Stimulated activated naive B cell treated with anti-CD40 and anti-IgM and Interleukin-4, amounts not matched to agents 10 μg/mL and 1 μg/mL and 100 μg/mL, for 72 hours (primary cell): ENCODE measurements at places on chromosomes 2 and 18.

DNA sequence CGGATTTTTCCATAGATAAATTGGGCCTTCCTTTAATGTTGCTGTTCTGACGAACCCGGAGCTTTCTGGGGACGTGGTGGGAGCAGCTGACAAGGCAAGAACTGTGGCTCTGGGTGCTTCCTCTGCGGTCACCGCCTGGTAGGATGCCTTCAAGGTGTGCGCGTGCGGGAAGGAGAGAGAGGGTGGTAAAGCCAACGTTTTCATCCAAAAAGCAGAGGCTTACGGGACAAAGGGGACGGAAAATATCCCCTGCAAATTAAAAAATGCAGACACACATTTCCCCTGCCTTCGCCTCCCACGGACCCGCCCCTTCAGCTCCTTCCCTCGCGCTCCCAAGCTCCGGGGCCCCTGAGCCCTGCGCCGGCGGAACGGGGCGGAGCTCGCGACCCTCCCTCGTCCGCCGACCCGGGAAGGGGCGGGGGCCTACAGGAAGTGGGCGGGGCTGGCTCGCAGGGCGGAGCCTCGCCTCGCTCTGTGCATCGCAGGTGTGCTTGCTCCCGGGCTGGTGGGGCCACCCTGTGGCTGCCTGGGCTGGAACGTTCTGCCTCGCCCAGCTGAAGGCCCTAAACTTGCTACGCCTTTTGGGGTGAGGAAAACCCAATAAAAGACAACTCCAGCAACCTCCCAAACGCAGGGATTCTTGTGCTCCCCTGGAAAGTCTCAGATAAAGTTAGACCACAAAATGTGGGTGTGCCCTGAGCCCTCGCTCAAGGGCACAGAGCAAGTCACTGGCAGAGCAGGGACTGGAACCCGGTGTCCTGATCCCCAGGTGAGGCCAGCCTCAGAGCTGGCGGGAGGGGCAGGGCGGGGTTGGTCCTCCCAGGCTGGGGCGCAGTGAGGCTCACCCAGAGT, 25.4 kb upstream of the SLC66A3 start:
- DNase-seq = peak; percentile 34

DNA sequence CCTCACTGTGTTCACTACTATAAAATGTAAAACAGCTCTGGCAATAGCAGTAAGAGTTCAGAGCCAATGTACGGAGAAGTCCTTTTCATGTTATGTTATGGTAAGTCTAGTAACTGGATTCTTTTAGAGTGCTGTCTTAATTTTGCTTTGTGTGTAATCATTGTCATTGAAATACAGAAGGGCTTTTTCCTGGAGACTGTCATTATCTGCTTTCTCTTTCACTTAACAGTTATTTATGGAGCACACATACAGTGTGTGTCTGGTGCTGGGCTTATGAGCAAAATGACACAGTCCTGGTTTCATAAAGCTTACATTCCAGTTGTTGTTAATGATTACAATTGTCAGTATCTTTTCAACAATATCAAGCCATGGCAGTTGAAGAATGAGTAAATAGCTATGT, 95.5 kb downstream of the CCDC102B start:
- DNase-seq = no peak

DNA sequence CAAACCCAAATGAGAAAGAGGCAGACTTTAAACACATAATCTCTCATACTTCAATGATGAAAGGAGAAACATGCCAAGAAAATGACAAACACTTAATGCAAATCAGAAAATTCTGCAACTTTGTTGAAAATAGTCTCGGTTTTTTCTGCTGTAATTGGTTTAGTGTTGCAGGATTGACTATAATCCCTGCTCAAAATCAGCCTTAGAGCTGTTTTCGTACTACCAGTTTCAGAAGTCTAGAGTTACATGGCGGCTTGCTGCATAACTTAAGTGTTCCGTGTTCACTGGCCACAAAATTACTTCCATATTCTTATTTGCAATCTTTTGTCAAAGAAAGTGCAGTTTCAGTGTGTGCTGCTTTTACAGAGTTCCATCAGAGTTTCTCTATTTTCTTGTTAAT, 48.9 kb upstream of the ITGAV start:
- DNase-seq = no peak

GRCh38 chr2:42978887-42979415, 186.6 kb upstream of the HAAO start:
- DNase-seq = no peak

DNA sequence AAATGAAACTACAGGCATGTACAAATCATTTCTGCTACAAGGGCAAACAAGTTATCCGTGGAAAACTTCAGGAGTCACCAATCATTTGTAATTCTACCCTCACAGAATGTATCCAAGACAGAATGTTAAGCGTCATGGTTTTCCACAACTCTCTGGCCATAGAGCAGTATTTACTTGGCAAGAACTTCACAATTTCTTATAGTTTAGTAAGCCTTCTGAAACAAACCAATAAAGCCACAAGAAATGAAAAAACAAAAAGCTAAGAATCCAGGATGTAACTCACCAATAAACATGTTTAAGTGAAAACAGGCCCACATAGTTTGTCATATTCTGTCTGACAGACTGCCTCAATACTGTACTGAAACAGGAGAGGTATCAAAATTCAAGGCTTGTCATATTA, 70.3 kb downstream of the LNPK start:
- no peak for DNase-seq

GRCh38 chr2:128754246-128754724, 435.6 kb upstream of the HS6ST1 start:
- peak; percentile 21 for DNase-seq

DNA sequence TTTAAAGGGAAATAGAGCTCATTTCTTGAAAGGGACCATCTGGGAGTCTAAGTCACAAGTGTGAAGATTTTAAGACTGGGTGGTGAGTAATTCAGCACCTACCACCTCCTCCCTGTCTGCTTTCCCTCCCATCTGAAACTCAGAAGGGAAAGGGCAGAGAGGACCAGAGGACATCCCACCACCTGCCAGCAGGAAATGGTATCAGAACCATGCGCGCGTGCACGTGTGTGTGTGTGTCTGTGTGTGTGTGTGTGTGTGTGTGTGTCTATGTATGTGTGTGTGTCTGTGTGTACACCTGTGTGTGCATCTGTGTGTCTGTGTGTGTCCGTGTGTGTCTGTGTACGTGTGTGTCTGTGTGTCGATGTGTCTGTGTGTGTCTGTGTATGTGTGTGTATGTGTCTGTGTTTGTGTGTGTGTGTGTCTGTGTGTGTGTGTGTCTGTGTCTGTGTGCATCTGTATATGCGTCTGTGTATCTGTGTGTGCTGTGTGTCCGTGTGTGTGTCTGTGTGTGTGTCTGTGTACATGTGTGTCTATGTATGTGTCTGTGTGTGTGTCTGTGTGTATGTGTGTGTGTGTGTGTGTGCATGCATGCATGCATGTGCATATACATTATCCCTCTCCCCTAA, 76.8 kb downstream of the ZFP36L2 start:
- no peak for DNase-seq

DNA sequence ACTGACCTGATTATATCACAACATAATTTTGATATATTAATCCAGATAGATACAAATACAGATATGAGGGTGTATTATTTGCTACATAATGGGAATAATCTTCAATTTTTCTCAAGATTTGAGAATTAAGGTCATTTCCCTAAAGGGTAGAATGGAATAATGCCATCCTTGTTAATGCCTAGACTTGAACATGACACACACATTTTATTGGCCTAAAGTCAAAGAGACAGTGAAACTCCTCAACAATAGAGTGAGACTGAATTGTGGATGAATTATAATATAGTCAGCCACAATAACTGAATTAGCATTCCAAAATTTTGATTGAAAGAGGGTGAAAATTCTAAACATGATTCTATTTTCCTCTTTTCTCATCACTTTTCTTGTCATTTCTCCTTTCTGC, 506.0 kb upstream of the CDH2 start:
- DNase-seq = no peak

DNA sequence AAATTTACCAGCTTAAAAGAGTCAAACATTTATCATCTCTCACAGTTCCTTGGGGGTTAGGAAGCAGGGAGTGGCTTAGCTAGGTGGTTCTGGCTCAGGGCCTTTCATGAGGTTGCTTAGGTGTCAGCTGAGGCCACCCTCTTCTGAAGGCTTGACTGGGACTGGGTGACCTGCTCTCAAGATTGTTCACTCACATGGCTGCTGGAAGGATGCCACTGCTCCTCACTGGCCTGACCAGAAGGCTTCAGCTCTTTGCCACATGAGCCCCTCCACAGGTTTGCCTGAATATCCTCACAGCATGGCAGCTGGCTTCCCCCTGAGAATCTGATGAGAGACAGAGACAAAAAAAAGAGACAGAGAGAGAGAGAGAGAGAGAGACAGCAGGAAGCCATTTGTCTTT, 17.3 kb upstream of the RNF152 start:
- no peak for DNase-seq

DNA sequence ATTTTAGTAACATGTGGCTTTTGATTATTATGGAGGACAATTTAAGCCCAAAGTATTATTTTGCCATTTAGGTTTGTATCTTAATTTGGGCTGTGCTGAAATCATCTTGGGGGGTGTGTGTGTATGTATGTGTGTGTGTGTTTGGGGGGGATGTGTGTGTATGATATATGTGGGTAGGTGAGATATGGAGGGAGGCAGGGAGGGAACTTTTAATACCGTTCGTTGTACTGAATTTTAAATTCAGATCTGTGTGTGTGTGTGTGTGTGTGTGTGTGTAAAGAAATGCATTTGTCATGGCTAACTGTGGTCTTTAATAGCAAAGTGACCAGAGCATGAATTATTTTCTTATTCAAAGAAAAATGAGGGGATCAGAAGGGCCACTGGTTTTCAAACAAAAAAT, 113.7 kb downstream of the LTBP1 start:
- DNase-seq = no peak

- no peak for DNase-seq
These were observed 72.3 kb downstream of the IL1R2 start for GRCh38 chr2:102063941-102064678.

- no peak for DNase-seq
These were observed 127.5 kb upstream of the TTC39C start for GRCh38 chr18:23887035-23887434.

DNA sequence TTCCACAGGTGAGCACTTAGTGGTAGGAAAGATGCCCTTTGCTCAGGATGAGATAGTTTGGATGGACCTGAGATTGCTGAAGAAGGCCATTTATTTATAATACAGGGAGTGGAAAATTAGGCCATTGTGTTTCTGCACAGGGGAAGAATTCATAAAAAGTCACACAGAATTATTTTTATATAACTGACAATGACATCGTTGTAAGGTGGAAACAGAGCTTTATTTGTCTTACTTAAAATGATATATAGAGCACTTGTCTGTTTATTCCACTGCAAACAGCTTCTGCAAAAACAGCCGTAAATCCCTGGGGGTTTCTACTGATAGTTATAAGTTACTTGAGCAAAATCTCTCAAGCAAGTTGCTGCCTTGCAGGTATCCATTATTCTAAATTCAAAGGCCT, 158.1 kb upstream of the ZNF521 start:
- no peak for DNase-seq

DNA sequence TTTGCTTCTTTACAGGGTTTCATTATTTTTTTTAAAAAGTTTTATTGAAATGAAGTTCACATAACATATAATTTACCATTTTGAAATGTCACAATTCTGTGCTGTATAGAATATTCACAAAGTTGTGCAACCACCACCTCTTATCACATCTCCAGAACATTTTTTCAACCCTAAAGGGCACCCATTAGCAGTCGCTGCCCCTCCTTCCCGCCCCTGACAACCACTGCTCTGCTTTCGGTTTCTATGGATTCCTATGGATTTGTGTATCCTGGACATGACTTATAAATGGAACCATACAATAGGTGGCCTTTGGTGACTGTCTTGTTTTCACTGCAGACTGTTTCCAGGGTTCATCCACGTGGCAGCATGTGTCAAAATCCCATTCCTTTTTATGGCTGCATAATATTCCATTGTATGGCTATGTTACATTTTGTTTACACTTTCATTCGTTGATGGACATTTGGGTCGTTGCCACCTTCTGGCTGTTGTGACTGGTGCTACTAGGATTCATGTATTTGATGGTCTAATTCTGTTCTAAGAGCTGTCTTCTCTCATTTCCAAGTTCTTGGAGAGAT, 52.6 kb downstream of the SH3BP4 start:
- no peak for DNase-seq

GRCh38 chr2:237072067-237072931, 13.4 kb upstream of the COPS8 start:
- DNase-seq = peak; percentile 39

DNA sequence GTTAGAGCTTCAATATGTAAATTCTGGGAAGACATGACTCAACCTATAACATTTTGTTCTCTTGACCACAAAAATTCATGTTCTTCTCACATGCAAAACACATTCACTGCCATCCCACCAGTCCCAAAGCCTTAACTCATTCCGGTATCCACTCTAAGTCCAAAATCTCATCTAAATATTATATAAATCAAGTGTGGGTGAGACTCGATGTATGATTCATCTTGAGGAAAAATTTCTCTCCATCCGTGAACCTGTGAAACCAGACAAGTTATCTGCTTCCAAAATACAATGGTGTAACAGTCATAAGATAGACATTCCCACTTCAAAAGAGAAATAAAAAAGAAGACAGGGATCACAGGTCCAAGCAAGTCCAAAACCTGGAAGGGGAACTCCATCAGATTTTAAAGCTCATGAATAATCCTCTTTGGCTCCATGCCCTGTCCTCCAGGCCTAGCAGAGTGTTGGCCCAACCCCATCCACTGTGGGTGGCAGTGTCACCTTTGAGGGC, 101.3 kb downstream of the RAD51AP2 start:
- DNase-seq = no peak

GRCh38 chr2:136496966-136497365, 268.4 kb upstream of the THSD7B start:
- DNase-seq = no peak
